ENCODE measurements at places on chromosomes 5 and 9.

GRCh38 chr9:38079461-38080031 lies 10.5 kb upstream of the SHB start:
- DNase-seq, result no peak

GRCh38 chr9:89872426-89872912 lies 267.7 kb downstream of the GADD45G start:
- no peak for DNase-seq

- DNase-seq, result no peak
Measured at GRCh38 chr5:137649228-137649935, 86.5 kb downstream of the KLHL3 start.

DNA sequence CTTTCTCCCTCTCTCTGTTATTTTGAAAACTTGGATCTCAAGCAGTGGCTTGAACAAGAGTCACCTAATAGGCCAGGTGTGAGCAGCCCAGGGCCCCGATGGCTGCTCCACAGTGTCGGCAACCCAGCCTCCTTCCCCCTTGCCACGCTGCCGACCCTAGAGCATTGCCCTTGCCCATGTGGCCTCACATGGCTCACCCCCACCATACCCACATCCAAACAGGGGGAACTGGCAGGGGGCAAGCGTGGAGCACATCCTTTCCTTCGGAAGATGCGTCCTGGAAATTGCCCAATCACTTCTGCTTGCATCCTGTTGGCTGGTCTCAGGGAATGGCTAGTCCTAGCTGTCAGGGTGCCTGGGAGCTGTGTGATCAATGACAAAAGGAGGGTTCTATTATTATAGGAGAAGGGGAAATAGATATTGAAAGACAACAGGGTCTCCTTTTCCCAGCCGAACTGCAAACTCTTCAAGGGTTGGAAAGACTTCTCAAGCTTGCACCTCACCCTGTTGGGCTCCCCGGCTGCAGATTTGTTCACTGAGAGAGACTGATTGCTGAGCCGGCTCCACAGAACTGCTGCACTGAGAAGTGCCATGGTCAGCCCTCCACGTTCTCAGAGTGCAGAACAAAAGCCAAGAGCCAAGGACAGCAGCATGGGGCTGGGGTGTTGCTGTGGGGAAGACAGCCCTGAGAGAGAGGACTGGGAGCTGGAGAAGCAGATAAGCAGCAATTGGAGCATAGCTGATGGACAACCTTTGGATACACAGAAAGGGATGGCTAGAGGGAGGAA lies 8.3 kb upstream of the TIFAB start:
- no peak for DNase-seq

GRCh38 chr9:90504486-90504885 lies 138.1 kb downstream of the DIRAS2 start:
- DNase-seq, result no peak

GRCh38 chr5:128597156-128597555 lies 59.1 kb upstream of the FBN2 start:
- no peak for DNase-seq

DNA sequence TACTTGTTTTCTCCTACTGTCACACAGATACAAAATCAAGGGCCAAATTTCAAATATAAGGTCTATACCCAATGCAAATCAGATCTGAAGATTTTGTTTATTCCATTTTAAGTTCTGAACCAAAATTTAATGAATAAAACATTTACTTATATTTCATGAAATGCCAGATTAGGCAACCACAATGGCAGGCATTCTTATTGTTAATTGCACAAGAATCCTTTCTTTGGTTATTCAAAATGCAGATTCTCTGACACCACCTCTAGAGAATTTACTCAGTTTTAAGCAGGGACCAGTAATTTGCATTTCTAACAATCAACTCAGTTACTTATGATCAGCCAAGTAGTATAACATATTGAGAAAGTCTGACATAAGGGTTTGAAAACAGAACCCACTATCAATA lies 972.4 kb upstream of the ACO1 start:
- DNase-seq, result no peak

DNA sequence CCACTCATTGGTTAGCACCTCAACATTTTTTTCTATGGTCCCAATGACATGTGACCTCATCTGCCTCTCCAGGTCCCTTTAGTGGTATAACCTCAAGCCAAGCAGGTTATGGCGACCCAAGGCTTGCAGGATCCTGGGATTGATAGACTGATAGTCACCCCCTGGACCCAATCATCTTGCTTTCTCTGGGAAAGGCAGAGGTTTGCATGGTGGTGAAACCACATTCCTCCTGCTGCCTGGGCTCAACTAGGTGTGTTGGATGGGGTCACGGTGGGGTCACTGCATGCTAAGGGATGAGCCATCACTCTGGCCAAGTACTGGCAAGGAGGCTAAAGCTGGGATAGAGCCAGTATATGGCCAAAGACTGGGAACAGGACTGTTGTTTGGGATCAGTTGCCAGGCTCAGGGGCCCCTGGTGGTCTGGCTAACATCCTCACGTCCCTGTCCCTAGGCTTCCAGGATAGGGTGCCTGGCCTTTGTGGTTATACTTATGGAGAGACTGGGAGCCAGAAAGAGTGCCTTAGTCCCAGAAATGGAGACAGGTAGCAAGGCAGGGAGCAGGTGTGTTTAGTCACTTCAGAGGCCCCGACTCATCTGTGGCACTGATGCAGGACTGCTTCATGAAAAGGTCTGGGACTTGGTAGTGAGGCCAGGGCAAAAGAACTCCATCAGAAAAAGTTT lies 4.6 kb upstream of the SMIM32 start:
- no peak for DNase-seq

DNA sequence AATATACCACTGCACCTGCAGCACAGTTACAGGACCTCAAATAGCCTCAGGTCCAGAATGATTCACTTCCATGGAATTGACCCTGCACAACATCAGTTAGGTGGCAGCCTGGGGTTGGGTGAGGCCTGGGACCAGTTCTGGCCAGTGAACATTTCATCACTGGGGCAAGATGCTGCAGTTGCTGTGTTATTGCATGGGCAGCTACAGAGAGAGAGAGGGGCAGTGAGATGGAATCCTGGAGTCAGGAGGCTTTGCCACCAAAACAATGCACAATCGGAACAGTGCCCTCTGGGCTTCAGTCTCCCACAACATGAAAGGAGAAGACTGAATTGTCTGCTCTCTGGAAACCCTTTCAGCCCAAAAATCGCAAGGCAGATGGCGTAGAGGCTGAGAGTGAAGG lies 51.8 kb downstream of the SH3TC2 start:
- no peak for DNase-seq

GRCh38 chr9:31089549-31090221 lies 1294.8 kb upstream of the ACO1 start:
- DNase-seq, result no peak

- DNase-seq, result no peak
Measured at GRCh38 chr9:35952526-35953191, 5.3 kb downstream of the OR2S2 start.

- no peak for DNase-seq
Measured at GRCh38 chr9:137299938-137300337, 2.1 kb downstream of the NRARP start.

DNA sequence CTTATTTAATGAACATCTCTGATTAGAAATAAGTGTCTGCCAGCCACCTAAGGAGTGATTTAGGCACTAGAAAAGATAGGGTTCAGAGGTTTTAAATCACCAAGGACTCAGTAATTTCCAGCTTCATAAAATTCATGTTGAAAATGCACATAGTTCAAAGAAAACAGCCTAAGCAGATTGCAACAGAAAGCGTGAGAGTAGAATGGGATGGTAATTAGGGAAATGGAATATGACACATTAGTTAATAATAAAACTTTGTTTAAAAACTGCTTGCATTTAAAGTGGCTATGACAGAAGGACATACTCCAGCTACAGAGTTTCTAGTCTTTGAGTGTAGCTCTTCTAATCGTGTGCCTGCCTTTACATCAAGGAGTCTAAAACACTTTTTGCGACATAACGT lies 490.8 kb downstream of the TLE4 start:
- no peak for DNase-seq
